H1 (cell line): ENCODE measurements at places on chromosomes 7 and 10.

GRCh38 chr7:132819648-132820047 lies 243.4 kb upstream of the PLXNA4 start:
- DNase-seq = no peak

DNA sequence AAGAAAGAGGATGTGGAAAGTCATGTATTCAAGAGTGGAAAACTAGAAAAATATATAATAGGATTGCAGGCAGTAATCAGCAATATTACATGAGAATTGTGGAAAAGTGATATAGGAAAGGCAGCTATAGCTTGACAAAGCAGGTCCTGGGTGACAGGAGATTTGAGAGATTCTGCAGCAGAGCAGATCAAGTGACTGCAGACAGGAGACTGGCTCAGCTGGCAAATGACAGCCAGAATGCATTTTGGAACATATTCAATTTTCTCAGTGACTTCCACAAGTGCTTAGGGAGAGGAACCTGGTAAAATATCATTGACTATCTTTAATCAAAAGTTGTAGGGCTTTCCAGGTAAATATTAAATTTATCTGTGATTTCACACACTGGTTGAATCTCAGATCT lies 260.5 kb upstream of the CACNA2D1 start:
- DNase-seq = no peak

- DNase-seq = peak; percentile 68
Observed at GRCh38 chr7:4144811-4145510, 537.1 kb upstream of the FOXK1 start.

GRCh38 chr7:75055155-75055554 lies 18.4 kb downstream of the RCC1L start:
- DNase-seq = no peak

- DNase-seq = no peak
Observed at GRCh38 chr10:67695555-67695954, 440 bp downstream of the CTNNA3 start.

- DNase-seq = no peak
Observed at GRCh38 chr10:1643908-1644179, 93.5 kb downstream of the ADARB2 start.

- no peak for DNase-seq
Observed at GRCh38 chr10:66639371-66639770, 286.5 kb upstream of the LRRTM3 start.

DNA sequence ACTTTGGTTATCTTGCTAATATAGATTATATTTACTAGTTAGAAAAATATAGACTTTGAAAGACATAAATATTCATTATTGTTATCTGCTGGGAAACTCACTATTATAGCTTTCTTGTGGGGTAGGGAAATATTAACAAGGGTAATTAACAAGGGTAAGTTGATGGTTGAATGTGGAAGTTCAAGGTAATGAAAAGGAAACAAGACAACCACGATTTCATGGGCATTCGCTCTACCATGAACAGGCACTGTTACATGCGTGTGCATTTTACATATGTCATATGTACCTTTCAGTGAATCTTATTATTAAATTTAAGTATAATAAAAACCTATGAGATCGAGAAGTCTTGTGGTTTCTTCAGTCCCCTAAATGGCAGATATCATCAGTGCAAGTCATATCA lies 251.0 kb upstream of the IMMP2L start:
- no peak for DNase-seq

DNA sequence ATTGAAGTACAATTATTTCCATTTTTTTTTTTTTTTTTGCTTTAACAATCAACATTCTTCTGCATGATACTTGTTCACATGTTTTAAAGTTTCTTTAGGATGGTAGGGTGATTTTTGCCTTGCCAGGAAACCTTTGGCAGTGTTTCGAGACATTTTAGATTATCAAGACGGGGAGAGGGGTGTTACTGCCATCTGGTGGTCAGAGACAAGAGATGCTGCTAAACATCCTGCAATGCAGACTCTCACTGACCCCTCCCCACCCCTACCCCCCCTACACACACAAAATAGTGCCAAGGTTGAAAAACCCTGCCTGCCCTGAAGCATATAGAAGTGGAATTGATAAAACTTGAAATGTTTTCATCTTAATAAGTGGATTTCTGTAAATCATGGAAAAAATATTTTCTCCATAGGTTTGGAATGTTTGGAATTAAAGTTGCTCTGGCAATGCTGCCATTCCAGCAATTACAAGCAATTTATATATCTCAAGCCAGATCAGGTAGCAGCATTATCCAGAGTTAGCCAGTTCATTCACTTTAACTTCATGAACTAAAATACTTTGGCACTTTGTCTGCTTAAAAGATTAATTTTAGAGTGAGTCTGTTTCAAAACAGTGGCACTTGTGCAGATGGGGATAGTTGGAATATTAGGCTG lies 62.1 kb downstream of the SDHAF3 start:
- peak; percentile 17 for DNase-seq

DNA sequence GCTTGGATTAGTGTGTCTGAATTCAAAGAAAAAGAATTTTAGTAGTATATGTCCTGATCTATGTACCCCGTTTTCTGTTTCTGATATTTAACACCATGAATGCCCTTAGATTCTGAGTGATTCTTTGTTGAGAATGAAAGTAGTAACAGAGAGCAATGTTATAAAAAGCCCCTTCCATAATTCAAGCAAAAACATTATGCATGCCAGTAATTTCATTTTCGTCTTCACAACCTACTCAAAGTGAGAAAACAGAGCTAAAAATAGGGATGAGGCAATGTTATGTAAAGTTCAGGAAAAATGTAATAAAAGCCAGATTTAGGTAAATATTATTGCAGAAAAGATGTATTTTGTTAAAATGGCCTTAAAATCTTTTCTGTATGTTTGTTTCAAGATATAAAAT lies 28.1 kb downstream of the PTPRZ1 start:
- no peak for DNase-seq

- no peak for DNase-seq
Observed at GRCh38 chr10:128538671-128539070, 412.4 kb upstream of the MKI67 start.

DNA sequence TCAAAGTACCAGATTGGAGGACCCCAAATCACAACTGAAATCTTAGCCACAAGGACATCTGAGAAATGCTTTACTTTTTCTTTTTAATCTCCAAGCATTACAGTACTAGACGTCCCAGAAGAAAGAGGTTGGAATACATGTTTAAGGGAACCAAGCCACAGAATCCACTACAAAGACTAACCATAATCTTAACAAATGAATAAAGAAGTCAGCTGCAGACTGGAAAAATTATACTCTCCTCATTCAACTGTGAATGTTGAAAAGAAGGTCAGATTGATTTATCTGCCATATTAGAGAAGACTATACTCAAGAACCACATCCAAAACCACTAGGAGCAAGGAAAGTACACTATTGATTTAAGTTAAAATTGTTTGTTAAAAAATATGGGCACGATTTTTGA lies 102.1 kb upstream of the ABCB5 start:
- DNase-seq = no peak

GRCh38 chr7:37484426-37485073 lies 35.9 kb upstream of the ELMO1 start:
- no peak for DNase-seq

- DNase-seq = no peak
Observed at GRCh38 chr7:48376263-48376662, 205.0 kb downstream of the ABCA13 start.

GRCh38 chr7:68250143-68250542 lies 1253.5 kb downstream of the TYW1 start:
- no peak for DNase-seq

DNA sequence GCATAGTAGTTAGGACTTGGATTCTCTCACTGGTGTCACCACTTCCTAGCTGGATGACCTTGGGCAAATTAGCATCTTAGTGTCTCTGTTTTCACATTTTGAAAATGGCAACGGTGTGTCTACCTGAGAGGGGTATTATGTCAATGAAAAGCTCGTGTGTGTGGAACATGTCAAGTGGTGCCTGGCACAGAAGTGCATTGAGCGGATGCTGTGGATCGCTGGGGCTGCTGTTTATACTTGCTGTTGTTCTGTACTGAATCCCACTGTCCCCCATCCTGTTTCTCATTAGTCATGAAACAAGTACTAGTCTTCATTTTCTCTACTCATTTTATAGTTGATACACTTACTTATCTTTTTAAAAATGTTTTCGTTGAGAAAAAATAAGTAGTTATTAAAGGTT lies 26.1 kb downstream of the RBM33 start:
- no peak for DNase-seq

DNA sequence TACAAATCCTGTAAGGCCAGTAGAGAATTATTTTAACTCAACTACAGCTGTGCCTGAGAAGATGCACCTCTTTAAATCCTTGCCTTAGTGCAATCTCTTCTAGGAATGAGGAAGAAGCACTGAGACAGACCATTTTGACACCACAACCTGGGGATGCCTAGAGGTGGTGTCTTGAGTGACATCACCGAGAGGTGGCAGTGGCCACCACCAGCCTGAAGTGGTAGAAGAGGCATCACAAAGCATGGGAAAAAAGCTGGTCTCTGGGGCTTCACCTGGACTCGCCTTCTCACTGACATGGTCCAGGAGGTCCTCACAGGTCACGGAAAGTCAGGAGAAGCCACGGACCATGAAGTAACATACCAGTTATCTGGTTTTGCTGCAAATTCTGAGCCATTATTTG lies 99.2 kb upstream of the PDLIM1 start:
- no peak for DNase-seq

GRCh38 chr7:125551008-125551407 lies 621.4 kb upstream of the POT1 start:
- no peak for DNase-seq

DNA sequence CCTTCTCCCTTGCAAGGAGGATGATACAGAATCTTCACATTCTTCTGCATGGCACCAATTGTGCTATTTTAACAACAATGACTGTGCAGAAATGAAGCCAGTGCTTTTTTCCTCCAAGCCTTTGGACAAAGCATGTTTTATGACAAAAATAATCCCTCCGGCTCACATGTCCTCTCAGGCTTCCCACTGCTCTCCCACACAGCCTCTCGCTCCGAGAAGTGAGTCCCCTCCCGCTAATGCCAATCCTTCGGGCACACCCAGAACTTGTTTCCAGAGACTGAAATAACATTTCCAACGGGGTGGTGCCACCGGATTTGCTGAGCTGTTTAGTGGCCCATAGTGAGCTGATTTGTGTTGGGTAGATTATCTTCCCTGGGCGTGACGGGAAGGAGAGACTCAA lies 35.8 kb downstream of the RBM17 start:
- no peak for DNase-seq

- DNase-seq = no peak
Observed at GRCh38 chr10:34702093-34702937, 112.8 kb downstream of the PARD3 start.

DNA sequence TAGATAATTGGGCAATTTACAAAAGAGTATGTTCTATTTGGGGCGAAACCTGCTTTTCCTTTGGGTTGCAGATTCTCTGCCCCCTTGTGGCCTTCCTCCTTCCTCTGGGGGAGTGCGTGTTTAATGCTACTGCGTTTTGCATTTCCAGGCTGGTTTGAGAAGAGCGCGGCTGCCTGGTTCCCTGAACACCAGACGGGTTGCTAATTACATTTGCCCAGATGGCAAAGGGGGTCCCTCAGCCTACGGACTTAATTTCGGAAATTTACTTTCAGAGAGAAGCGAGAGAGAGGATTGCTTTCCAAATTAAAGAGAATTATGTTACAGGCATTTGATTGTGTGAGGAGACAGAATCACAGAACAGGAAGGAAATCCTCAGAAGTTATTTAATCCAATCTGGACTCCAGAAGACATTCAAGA lies 91.9 kb upstream of the JAZF1 start:
- peak; percentile 44 for DNase-seq

GRCh38 chr10:71179382-71179781 lies 33.0 kb upstream of the UNC5B start:
- no peak for DNase-seq

GRCh38 chr10:96910488-96911395 lies 78.6 kb downstream of the LCOR start:
- no peak for DNase-seq

- DNase-seq = no peak
Observed at GRCh38 chr10:35015843-35016408, 74.2 kb downstream of the CUL2 start.

GRCh38 chr10:49089557-49090188 lies 25.6 kb downstream of the VSTM4 start:
- no peak for DNase-seq

DNA sequence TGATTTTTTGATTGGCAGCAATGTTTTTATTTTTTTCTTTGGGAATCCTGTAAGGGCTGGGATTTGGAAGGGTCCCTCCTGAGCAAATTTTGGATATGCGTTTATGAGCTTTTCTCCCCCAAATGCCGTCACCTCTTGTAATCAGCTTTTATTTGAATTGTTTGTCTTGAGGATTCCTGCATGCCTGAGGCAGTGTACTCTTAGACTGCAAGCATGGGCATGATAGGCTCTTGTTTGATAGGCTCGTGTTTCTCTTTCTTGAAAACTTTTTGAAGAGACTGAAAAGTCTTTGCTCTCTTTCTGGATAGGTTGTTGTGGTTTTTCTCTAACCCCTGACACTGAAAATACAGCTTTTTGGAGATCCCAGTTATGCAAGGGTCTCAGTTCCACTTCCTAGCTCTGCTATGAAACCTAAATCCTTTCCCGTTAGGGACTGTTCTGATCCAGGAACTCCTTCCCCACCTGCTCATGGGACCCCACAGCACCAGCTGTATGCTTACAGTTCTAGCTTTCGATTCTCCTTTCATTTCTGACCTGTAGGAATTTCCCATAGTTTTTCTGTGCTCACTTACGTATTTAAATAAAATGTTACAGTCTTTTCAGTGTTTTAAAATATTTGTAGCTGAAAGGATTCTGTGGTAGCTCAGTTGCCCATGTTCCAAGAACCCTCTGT lies 17.2 kb downstream of the TSPAN13 start:
- no peak for DNase-seq

DNA sequence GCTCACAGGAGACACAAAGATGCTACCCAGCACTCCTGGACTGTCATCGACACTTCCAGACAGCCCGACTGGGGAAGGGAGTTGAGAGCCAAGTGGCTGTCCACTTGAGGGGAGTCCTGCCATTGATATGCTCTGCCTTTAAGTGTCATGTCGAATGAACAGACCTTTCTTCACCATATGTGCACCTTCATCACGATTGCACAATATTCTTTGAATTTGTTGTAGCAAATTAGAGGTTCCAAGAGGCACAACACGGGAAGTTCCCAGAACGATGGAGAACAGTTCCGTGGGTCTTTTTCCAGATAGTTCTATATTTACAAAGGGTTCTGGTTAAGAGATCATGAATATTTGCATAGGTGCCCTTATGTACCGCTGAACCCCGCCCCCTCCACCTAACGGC lies 16.0 kb downstream of the SLC18A2 start:
- DNase-seq = no peak

GRCh38 chr7:154965014-154965413 lies 37.9 kb downstream of the PAXIP1 start:
- DNase-seq = no peak

DNA sequence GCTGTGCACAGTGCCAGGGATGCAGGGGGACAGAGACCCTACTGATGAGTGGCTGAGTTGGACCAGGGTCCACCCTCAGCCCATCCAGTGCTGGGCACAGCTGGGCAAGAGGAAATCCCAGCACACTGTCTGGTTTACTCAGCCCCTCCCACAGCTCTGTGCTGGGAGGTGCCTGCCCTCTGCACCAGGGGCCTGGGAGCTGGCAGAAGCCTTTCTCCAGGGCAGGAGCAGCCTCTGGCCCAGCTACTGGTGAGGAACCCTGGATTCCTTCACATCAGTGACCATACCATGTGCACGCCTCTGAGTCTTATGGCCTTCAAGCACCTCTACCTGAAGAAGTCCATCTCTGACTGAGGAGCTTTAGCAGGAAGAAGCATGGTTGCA lies 25.9 kb upstream of the C10orf71 start:
- DNase-seq = peak; percentile 8

- no peak for DNase-seq
Observed at GRCh38 chr7:106657085-106657991, 3.6 kb downstream of the CCDC71L start.
